Ecto neural progenitor cell (in vitro differentiated cells): ENCODE measurements at places on chromosomes 1 and 21.

GRCh38 chr1:26016258-26016952 lies 5.2 kb upstream of the EXTL1 start:
- no peak for DNase-seq

DNA sequence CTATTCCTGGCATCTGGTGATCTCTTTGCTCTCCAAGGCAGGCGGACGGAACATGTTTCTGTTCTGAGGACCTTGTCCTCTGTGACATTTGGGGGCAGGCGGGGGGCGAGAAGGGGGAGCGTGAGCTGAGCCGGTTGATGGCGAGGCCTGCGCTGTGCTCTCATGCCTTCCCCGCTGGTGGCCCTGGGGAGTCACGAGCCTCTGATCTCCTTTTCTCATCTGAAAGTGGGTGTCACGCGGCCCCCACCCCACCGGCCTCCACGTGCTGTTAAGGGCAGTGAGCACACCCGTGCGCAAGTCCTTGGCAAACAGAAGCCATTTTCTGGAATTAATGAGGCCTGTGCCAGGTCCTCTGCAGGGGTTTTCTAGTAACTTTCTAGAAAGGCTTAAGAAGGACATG lies 102.8 kb upstream of the ACTRT2 start:
- no peak for DNase-seq

DNA sequence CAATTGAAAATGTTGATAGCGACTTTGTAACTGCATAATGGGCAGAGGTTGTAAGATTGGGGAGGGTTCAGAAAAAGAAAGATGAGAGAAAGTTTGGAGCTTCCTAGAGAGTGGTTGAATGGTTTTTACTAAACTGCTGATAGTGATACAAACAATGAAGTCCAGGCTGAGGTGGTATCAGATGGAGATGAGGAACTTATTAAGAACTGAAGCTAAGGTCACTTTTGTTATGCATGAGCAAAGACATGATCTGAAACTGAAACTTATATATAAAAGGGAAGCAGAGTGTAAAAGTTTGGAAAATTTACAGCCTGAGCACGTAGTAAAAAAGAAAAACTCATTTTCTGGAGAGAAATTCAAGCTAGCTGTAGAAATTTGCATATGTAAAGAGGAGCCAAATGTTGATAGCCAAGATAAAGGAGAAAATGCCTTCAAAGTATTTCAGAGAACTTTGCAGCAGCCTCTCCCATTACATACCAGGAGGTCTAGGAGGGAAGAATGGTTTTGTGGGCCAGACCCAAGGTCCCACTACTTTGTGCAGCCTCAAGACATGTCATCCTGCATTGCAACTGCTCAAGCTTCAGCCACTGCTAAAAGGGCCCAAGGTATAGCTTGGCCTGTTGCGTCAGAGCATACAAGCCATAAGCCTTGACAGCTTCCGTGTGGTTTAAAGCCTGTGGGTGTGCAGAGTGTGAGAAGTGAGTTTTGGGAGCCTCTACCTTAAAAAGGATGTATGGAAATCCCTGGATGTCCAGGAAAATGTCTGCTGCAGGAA lies 843.9 kb downstream of the AMY1C start:
- DNase-seq = no peak

- no peak for DNase-seq
These were observed 41.3 kb downstream of the DYRK1A start for GRCh38 chr21:37407719-37408420.

DNA sequence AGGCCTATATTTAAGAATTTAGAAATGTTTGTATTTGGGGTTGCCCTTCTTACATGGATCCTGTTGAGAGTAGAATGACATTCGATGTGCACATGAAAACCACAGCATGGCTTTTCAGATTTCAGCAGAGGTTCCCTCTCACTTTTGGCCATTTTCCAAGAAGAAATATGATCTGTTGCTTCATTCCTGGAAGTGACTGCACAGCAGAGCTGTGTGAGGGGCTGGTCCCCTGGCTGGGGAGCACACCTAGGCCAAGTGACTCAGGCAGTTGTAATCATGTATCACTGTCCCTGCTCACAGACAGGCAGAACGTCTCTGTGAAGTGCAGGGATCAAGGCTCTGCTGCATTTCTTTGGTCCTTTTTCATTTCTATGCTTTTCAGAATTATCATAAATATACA lies 32.3 kb downstream of the AGT start:
- no peak for DNase-seq

DNA sequence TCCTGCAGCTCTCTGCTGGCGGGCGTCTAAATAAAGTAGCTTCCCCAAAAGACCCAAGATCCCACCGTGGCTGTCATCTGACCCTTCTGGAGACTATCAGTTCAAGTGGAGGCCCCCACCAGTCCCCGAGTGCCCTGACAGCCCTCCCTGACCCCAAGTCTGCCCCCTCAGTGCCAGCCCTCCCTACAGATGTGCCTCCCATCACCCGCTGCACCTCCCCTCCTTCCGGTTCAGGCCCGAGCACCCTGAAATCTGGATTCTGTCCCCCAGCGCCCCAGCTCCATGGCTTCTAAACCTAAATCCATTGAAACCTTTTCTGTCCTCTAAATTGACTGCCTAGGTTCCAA lies 595 bp downstream of the IL10RB start:
- DNase-seq = no peak

- DNase-seq = peak; percentile 56
These were observed 102.5 kb downstream of the EBNA1BP2 start for GRCh38 chr1:43069461-43070050.

- DNase-seq = no peak
These were observed 90.5 kb upstream of the ADAR start for GRCh38 chr1:154698320-154699096.

DNA sequence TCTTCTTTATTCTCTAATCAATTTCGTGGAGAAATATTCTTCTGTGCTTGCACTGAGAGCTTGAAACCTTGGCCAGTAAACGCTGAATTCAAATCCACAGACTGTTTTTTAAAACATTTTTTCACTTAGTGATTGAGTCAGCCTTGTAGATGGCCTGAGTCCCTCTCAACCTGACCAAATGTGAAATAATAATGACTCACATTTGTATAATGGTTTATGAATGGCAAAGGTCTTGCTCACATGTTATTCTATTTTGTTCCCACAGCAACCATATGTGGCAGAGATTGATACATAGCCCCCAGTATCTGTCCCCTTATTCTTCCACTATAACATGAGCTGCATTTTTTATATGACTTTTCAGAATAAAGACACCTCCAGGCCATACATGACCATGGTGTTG lies 47.8 kb upstream of the CCDC190 start:
- no peak for DNase-seq

DNA sequence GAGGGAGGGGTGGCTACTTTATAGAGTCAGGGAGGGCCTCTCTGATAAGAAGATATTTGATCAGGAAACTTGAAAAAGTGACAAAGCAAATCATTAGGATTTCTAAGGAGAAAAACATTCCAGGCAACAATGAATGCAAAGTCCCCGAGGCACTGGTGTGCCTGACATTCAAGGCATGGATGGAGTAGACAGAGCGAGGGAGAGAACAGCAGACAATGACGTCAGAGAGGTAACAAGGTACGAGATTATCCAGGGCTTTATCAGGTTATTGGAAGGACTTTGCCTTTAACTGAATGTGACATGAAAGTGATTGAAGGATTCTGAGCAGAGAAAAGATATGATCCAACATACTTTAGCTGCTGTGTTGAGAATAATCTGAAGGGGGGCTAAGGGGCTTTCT lies 72.4 kb upstream of the GNG4 start:
- no peak for DNase-seq

DNA sequence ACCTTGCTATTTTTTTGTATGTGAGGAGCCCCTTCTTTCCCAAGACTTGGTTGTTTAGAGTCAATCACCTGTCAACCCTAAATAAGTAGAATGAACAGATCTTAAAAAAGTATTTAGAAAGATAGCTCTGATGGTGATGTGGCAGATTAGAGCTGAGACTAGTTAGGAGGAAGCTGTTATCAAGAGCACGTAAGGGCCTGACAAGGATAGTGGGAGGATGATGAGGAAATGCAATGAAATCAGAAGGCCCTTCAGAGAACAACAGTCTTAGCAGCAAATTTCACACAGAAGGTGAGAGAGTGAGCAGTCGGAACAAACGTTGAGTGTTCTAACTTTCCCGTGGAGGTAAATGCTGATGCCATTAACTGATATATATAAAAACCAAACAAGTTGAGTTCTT lies 15.9 kb upstream of the S1PR1 start:
- DNase-seq = no peak
